ENCODE measurements at places on chromosomes 5 and 9.

DNA sequence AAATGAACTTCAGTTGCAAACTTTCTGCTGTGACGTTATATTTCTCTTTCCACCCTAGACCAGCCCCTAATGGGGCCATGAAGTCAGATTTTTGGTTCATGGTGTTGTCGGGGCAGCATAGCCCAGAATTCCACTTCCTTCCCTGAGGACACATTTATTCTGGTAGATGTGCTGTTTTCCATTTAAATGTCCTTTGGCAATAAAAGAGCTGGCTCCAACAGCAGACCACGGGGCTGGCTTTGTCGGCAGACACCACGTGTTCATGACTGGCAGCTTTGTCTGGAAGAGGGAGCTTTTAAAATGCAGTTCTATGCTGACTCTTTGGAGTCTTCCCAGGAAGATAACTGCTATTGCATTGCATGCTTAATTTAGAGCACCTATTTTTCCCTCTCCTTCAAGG is 17.6 kb upstream of the LCP2 start:
- peaks cover 19% of the 10 kb centered on the region for H3K4me1 ChIP-seq
- no peak for DNase-seq
- H3K36me3 ChIP-seq, result no peaks in the 10 kb centered on the region

DNA sequence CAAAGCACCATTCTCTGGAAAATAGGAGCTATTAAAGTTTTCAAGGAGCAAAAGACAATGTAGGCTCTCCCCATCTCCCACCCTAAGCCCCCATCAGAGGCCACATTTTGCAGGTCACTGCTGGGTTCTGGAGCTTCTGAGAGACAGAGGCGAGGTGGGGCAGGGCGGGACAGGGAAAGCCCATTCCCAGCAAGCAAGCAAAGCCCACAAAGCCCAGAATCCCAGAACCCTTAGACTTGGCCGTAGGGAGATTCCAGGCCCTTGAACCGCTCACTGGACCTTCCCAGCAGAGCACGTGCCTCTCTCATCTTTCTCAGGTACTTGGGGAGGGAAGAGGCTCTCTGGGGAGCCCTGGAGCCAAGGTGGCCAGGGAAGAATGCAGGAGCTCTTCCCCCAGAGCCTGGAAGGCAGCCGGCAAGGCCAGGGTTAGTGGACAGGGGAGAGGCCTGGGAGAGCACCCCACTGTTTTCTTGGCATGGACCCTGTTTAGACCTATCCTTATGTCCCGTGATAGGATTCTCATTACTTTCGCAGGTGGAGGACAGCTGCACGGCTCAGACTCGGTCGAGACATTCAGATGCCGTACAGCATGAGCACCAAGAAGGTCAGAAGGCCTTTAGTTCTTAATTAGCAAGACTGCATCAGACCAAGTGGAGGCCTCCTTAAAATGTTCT is 52.4 kb downstream of the ZNF354C start:
- H3K4me3 ChIP-seq, result no peak overlapping the region
- DNase-seq, result peak; percentile 23
- H3K27me3 ChIP-seq, result no peaks in the 10 kb centered on the region
- no peaks in the 10 kb centered on the region for H3K36me3 ChIP-seq
- H3K27ac ChIP-seq, result no peak overlapping the region

DNA sequence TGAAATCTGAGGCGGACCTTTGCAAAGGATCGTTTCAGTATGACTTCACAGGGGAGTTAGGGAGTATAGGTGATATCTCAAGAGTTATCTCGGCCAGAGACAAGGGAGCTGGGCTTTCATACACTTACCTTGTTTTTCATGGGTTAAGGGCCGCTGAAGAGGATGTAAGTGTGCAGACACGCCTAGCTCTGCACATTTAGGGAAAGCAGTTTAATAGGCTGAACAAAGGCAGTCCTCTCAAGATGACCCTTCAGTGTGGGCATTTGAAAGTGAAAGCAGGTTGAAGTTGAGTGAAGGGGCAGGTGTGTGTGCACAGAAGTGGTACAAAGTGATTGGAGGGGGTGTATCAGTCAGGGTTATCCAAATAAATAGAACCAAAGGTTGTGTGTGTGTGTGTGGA is 33.1 kb upstream of the PRXL2C start:
- no peaks in the 10 kb centered on the region for H3K4me1 ChIP-seq
- H3K36me3 ChIP-seq, result no peaks in the 10 kb centered on the region
- no peak overlapping the region for H3K4me3 ChIP-seq
- H3K27ac ChIP-seq, result no peak overlapping the region
- no peak for DNase-seq

DNA sequence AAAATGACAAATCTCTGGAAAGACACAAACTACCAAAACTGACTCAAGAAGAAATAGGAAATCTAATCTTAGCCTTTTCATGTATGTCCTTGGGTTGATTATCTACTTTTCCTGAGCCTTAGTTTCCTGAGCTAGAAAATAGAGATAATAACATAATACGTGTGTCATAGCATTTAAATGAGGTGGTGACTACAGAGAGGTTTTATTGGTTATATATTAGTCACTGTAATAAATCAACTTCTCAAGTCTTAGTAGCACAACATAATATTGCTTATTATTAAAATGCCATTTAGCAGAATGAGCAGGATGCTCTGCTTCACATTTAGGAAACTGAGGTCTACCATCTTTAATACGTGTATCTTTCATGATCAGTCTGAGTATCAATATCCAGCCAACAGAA is 7.1 kb upstream of the PJA2 start:
- H3K27ac ChIP-seq, result no peak overlapping the region
- no peaks in the 10 kb centered on the region for H3K4me1 ChIP-seq
- H3K27me3 ChIP-seq, result no peaks in the 10 kb centered on the region

- no peaks in the 10 kb centered on the region for H3K27me3 ChIP-seq
- DNase-seq, result no peak
- H3K4me1 ChIP-seq, result peaks cover 17% of the 10 kb centered on the region
These were observed 57.6 kb downstream of the PFDN1 start for GRCh38 chr5:140245341-140245740.

- no peak overlapping the region for H3K27ac ChIP-seq
- H3K4me3 ChIP-seq, result no peak overlapping the region
- H3K27me3 ChIP-seq, result no peaks in the 10 kb centered on the region
- H3K4me1 ChIP-seq, result no peaks in the 10 kb centered on the region
These were observed 6.1 kb upstream of the HMHB1 start for GRCh38 chr5:143805861-143806260.

DNA sequence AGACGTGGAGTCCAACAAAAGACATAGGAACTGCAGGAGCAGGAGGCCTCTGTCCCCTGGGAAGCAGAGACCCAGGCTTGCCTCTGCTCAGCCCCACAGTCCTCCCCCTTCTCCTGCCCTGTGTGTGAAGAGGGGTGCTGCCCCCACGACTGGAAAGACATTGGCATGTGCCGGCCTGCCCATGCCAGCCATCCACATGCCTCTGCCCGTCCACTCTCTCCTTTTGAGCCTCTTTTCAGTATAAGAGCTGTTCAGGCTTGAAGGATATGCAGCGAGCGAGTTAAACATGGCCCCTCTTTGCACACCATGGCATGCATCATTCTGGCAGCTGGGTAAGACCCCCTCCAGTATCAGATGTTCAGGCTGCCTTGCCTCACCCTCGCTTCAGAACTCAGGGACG is 159.7 kb upstream of the OTULINL start:
- no peaks in the 10 kb centered on the region for H3K36me3 ChIP-seq
- H3K4me1 ChIP-seq, result no peaks in the 10 kb centered on the region
- no peak overlapping the region for H3K4me3 ChIP-seq
- no peak overlapping the region for H3K27ac ChIP-seq

GRCh38 chr5:63911871-63912270 is 50.4 kb downstream of the HTR1A start:
- H3K4me3 ChIP-seq, result no peak overlapping the region
- no peaks in the 10 kb centered on the region for H3K27me3 ChIP-seq
- H3K4me1 ChIP-seq, result no peaks in the 10 kb centered on the region

GRCh38 chr9:91676046-91676445 is 252.4 kb upstream of the NFIL3 start:
- no peak for DNase-seq
- H3K27ac ChIP-seq, result no peak overlapping the region
- no peaks in the 10 kb centered on the region for H3K4me1 ChIP-seq
- no peaks in the 10 kb centered on the region for H3K27me3 ChIP-seq
- no peaks in the 10 kb centered on the region for H3K36me3 ChIP-seq

GRCh38 chr5:36949593-36949992 is 73.0 kb downstream of the NIPBL start:
- no peak overlapping the region for H3K4me3 ChIP-seq
- no peaks in the 10 kb centered on the region for H3K27me3 ChIP-seq
- no peak overlapping the region for H3K27ac ChIP-seq
- no peak for DNase-seq

Measured in Peyer's patch (tissue), 4 donors.